ENCODE measurements at places on chromosomes 13 and 19. TPM values are rescaled to one million over a fixed set of nuclear protein-coding genes. Genes with fewer than 3 reads are reported as not detected.

- no peak for DNase-seq
Observed at GRCh38 chr13:24234200-24234915, 73.8 kb downstream of the SPATA13 start.

GRCh38 chr19:41565379-41565720 lies 10.6 kb upstream of the CEACAM21 start:
- no peak for DNase-seq

DNA sequence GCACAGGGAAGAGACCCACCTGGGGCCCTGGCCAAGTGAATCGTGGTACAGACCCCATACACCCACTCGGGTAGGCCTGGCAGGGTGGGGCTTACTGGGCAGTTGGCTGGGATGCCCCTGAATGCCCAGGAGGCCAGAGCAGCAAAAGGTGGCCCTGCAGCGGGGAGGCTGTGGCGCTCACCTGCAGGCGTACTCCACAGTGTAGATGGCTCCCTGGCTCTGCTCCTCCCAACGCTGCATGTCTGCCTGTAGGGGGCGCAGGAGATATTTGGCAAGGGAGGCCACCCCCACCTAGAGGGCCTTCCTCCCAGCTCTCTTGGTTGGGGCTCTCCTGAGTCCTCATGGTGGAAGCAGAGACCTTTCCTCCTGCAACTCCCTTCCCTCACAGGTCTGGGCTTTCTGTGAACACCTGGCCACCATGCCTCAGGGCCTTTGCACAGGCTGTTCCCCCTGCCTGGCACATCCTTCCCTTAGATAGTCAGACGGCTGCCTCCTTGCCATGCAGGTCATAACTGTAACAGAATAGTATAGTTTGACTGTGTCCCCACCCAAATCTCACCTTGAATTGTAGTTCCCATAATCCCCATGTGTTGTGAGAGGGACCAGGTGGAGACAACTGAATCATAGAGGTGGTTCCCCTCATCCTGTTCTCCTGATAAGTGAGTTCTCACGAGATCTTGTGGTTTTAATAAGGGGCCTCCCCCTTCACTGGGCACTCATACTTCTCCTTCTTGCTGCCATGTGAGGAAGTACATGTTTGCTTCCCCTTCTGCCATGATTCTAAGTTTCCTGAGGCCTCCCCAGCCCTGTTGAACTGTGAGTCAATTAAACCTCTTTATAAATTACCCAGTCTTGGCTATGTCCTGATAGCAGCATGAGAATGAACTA lies 5.9 kb downstream of the BORCS8 start:
- peak; percentile 95 for DNase-seq

- DNase-seq, result no peak
Observed at GRCh38 chr19:7670790-7671189, 1.9 kb downstream of the RETN start.

- DNase-seq, result no peak
Observed at GRCh38 chr19:23406091-23406490, 10.8 kb upstream of the ZNF91 start.

- DNase-seq, result no peak
Observed at GRCh38 chr13:30864433-30865122, 41.5 kb upstream of the MEDAG start.

GRCh38 chr19:35557539-35558399 lies 5.7 kb downstream of the ATP4A start:
- peak; percentile 99 for DNase-seq

DNA sequence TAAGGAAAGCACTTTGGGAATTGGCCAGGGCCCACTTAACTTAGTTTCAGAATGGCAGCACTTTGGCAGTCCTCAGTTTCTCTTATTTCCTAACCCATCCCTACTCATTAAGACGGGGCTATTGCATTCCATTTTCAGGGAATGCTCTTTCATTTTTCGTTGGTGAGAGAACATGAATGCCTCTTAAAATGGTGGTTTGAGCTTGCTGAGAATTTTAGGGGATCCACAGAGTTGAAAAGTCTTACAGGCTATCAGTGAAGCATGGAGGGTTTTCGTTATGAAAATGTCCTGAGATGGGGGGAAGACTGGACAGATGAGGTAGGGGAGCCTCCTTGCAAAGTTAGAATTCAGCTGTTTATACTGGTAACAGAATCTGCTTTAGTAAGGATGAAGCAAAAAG lies 71.4 kb downstream of the LRCH1 start:
- no peak for DNase-seq

- peak; percentile 58 for DNase-seq
Observed at GRCh38 chr19:6378041-6378440, 2.3 kb upstream of the PSPN start.

DNA sequence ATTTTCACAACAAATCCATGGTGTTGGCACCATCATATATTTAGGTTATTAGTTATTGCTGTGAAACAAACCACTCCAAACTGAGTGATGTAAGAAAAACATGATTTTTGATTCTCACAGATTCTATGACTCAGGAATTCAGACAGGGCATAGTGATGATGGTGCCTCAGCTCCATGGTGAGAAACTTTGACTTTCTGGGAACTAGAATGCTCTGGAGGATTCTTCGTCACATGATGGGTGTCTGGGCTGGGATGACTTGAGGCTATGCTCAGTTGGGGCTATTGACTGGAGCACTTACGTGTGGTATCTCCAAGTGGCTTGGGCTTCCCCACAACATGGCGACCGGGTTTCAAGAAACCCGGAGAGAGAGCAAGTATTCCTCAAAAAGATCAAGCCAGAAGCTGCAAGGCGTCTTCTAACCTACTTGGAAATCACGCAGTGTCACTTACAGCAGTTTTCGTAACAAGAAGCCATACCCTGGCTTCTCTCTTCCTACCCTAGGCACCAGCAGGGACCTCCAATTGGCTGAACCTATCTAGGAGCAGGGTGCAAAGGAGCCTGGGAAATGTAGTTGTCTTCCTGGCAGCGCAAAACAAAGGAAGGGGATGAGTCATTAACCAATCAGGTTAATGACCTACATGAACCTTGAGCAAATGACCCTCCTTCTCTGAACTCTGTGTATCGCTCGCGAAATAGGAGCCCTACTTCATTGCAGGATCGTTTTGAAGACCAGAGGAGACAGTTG lies 22.4 kb downstream of the VAV1 start:
- peak; percentile 25 for DNase-seq

DNA sequence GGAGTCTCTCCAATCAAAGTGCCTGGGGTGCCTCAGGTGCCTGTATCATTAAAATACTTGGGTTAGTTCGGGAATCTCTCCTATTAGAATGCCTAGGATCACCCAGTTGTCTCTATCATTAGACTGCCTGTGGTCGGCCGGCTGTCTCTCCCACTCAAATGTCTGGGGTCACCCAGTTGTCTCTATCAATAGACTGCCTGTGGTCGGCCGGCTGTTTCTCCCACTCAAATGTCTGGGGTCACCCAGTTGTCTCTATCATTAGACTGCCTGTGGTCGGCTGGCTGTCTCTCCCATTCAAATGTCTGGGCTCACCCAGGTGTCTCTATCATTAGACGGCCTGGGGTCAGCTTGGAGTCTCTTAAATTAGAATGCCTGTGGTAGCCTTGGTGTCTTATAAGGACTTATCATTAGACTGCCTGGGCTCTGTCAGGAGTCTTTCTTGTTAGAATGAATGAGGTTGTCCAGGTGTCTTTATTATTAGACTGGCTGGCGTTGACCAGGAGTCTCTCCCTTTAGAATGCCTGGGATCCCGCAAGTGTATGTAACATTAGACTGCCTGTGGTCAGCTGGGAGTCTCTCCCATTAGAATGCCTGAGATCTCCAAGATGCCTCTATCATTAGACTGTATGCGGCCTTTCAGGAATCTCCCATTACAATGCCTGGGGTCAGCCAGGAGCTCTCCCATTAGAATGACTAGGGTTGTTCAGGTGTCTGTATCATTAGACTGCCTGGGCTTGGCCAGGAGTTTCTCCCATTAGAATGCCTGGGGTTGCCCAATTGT lies 1555.5 kb downstream of the UQCRFS1 start:
- no peak for DNase-seq

GRCh38 chr19:41435936-41436673 lies 3.6 kb downstream of the DMAC2 start:
- DNase-seq, result peak; percentile 22

- DNase-seq, result peak; percentile 54
Observed at GRCh38 chr13:104779311-104779993, 1713.2 kb upstream of the SLC10A2 start.

- peak; percentile 26 for DNase-seq
Observed at GRCh38 chr19:51091126-51091525, 8.4 kb upstream of the KLK14 start.

- no peak for DNase-seq
Observed at GRCh38 chr13:45122941-45123340, 2.6 kb downstream of the GTF2F2 start.

DNA sequence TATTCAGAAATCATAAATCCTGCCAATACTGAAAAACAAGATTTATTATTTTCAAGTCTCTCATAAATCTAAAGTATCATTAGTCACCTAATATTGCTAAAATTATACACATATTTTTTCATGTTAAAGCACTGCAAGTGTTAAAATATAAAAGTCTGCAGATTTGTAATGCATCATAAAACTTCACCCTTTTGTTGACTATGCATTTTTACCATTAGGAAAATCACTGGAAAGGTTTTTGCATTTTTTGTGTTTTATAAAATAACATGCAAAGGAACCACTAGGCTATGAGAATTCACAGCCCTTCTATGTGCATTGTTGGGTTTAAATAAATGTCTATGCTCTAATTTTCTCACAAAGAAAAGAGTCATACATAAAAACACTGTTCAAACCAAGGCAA lies 407.3 kb downstream of the DACH1 start:
- no peak for DNase-seq

GRCh38 chr13:39132286-39133230 lies 94.3 kb downstream of the NHLRC3 start:
- no peak for DNase-seq

DNA sequence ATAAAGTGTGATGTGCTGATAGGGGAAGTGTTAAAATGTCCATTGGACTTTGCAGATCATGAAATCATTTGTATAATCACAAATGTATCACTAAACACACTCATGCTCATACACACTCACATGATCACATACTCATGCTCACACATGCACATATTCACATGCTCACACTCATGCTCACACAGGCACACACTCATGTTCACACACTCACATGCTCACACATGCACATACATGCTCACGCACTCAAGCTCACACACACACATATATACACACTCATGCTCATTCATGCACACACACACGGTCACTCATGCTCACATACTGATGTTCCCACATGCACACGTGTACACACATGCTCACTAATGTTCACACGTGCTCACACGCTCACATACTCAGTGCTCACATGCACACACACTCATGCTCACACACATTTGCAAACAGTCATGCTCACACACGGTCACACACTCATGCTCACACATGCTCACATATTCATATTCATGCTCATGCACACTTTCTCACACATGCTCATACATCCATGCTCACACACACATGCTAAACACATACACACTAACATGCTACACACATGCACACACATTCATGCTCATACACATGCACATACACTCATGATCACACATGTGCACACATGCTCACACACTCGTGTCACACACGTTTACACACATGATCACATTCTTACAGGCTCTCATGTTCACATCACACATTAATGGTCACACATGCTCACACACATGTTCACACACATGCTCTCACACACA lies 116.7 kb upstream of the GJB6 start:
- DNase-seq, result no peak

DNA sequence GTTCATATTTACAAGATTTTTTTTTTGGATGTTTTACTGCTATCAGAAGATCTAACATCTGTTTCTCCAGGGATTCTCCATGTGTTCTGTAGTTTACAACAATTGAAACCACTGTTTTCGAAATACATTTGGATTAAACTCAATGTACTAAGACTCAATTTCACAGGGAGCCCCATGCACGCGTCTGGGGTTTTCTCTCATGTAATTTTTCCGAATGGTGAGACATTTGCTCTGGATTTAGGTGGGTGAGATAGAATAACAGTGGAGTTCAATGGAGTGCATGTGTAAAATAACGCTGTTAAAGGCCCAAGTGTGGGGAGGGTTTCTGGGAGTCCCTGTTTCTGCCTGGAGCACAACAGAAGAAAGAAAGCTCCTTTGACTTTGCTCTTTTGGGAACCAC lies 330.3 kb downstream of the TSHZ3 start:
- DNase-seq, result no peak

DNA sequence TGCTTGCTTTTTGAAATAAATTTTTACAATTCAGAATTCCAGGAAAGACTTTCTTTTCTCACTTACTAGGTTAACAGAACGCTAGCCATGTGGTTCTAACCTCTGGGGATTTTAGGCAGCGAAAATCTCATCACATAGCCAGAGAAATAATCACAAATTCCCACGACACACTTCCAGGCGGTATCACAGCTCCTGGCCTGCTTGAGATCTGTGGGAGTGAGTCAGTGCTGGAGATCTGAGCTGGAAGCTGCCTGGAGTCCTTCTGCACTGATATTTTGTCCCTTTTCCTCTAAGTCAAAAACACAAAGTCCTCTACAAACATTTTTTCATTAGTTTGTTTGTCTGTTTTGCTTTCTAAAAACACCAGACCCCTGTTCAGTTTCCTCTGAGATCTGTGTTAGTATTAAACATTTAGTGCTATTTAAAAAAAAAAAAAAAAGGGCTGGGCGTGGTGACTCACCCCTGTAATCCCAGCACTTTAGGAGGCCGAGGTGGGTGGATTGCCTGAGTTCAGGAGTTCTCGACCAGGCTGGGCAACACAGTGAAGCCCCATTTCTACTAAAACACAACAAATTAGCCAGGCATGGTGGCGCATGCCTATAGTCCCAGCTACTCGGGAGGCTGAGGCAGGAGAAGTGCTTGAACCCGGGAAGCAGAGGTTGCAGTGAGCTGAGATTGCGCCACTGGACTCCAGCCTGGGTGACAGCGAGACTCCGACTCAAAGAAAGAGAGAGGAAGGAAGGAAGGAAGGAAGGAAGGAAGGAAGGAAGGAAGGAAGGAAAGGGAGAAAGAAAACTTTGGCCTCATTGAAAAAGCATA lies 12.2 kb upstream of the UBE2L5 start:
- DNase-seq, result no peak

- DNase-seq, result no peak
Observed at GRCh38 chr13:35621989-35622388, 145.5 kb upstream of the MAB21L1 start.

GRCh38 chr19:52196256-52196967 lies 6.6 kb downstream of the PPP2R1A start:
- DNase-seq, result no peak

GRCh38 chr13:99416411-99417121 lies 84.7 kb upstream of the TM9SF2 start:
- peak; percentile 72 for DNase-seq

- DNase-seq, result no peak
Observed at GRCh38 chr13:26465954-26466353, 91.5 kb upstream of the WASF3 start.

The ZNF575 gene
- total RNA-seq, result not detected

The ANGPTL8 gene
- not detected for total RNA-seq

The S1PR5 gene
- 16.1 TPM for total RNA-seq

The CACNG7 gene
- total RNA-seq, result 3.8 TPM

The KLK14 gene
- not detected for total RNA-seq

The SPTBN4 gene
- total RNA-seq, result 0.78 TPM

The PCDH9 gene
- 0.14 TPM for total RNA-seq

The EFNA2 gene
- total RNA-seq, result 12.4 TPM

The TPP2 gene
- total RNA-seq, result 65.7 TPM

The RAVER1 gene
- total RNA-seq, result 36.1 TPM

The EPSTI1 gene
- 1.3 TPM for total RNA-seq

The RAB3D gene
- 10.1 TPM for total RNA-seq

The FBN3 gene
- total RNA-seq, result 15.9 TPM

The CCDC8 gene
- 44.3 TPM for total RNA-seq

The HSPB6 gene
- 0.48 TPM for total RNA-seq

The TBXA2R gene
- total RNA-seq, result 0.45 TPM

The SIGLEC9 gene
- total RNA-seq, result not detected

Data from H7 (cell line).